ENCODE measurements at places on chromosomes 5 and 9.

GRCh38 chr5:131281133-131281867 lies 17.4 kb downstream of the CDC42SE2 start:
- no peak for DNase-seq

DNA sequence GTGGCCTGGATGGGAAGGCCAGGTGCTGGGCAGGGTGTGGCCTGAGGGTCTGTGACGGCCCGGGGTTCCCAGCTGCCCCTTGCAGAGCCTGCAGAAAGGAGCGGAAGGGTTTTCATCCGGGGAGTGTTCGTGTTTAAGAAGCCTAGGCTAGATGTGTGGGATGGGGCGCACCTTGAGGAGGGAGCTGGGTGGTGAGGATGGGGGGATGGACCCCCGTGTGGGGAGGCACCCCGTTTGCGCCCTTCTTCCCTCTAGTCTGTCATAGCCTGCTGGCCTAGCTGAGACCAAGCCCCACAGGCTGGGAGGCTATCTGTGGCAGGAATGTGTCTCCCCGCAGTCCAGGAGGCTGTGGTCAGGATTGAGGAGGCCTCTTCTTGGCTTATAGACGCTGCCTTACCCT lies 11.9 kb downstream of the RNU6ATAC start:
- no peak for DNase-seq

- DNase-seq, result no peak
Measured at GRCh38 chr5:155633338-155633957, 619.9 kb downstream of the KIF4B start.

DNA sequence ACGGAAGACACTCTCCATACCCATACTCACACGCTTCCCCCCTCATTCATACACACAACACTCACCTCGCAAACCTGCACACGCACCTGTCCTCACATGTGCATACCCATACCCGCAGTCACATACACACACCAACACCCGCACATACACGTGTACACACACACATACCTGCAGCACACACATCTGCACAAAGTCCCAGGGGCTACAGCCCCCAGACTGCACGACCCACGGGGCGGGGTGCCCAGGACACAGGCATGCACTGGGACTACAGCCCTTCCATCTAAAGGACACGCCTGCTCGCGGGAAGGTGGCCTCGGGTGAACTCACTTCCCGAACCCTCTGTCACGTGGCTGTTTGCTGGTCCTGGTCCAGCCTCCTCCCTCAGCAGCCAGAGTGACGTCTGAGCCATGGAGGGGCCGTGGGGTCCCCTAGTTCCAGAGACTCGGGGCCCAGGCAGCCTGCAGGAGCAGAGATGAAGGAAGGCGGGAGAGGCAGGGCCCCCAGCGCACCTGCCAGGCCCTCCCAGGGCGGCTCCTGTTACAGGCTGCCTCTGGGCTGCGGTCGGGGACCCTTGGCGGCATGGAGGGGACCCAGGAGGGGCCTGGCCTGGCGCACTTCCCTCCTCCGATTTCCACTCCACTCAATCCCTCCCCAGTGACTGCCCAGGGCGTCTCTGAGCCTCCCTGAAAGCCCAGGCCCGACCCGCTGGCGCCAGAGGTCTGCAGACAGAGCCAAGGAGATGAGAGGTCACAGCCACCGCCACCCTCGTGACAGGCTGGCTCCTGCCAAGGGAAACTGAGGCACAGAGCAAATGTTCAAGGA lies 8.1 kb downstream of the SLC12A7 start:
- DNase-seq, result no peak

DNA sequence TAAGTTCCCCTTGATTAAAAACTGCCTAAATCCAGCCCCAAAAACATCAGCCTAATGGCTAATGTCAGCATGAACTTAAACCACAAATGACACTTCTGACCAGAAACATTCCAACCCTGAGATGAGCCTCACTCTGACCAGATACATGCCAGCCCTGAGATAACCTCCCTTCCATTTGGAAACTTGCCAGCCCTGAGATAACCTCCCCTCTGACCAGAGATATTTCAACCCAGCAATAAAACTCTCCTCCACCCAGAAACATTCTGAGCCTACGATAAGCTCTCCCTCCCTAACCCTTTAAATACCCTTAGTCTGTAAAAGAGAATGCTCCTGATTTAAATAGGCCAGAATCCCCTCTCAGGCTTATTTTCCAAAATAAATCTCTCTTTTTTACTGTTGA lies 1035.7 kb upstream of the NUDT12 start:
- DNase-seq, result no peak

DNA sequence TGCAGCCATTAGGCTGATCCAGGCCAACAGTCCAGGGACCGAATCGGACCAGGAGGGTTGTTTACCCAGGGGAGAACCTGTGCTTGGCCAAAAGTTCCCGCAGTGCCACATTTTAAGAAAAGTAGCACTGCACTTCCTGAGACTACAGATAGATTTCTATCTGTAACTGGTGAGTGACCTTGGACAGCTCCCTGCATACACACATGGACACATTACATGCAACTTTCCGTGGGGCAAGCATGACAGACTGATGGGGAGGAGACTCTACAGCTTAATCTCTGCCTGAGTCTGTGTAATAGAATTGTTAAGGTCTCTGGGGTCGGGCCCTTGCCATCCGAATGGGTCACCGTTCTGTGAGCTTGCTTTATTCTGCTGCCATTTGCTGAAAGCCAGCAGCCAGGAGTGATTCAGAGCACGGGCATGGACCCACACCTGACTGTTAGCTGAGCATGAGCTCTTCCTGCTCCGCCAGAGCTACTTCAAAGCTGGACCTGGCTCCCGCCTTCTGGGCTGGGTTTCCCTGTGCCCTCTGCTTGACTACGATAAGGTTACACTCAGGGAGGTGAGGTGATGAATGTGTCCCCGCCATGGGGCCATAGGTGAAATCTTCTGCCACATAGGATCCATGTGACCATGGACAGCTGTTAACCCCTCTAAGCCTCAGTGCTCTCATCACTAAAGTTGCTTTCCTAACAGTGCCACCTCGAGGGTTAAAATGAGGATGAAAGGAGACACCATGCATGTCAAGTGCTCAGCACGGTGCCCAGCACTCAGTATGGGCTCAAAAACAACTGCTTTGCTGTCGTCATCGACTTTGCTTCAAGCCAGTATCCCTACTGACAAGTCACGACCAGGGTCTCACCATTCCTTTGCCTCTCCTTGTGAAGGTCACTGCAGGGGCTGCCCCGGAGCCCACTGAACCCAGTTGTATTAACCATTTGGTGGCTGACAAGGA lies 200.0 kb downstream of the MELK start:
- no peak for DNase-seq

DNA sequence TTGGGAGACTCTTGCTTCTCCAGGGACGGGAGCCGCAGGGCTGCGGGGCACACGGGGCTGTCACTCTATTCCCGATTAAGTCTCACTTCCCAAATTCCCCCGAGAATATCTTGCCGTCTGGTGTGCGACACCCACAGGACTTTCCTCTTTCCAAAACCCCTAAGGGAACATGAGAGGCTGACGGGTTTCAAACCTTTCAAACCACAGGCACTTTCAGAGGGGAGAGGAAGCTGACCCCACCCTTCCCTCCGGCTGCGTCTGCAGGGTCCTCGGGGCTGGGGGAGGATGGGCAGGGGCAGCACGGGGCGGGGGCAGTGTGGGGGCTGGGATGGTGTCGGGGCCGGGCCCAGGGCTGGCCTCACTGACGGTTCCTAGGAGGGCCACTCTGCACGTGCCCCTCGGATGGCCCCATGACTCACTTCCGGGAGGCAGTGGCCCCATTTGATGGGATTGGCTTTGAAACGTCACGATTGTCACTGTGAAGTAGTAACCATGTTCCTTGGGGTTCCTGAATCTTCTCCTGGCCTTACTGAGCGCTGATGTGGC lies 38.2 kb downstream of the SLC9A3 start:
- DNase-seq, result no peak

DNA sequence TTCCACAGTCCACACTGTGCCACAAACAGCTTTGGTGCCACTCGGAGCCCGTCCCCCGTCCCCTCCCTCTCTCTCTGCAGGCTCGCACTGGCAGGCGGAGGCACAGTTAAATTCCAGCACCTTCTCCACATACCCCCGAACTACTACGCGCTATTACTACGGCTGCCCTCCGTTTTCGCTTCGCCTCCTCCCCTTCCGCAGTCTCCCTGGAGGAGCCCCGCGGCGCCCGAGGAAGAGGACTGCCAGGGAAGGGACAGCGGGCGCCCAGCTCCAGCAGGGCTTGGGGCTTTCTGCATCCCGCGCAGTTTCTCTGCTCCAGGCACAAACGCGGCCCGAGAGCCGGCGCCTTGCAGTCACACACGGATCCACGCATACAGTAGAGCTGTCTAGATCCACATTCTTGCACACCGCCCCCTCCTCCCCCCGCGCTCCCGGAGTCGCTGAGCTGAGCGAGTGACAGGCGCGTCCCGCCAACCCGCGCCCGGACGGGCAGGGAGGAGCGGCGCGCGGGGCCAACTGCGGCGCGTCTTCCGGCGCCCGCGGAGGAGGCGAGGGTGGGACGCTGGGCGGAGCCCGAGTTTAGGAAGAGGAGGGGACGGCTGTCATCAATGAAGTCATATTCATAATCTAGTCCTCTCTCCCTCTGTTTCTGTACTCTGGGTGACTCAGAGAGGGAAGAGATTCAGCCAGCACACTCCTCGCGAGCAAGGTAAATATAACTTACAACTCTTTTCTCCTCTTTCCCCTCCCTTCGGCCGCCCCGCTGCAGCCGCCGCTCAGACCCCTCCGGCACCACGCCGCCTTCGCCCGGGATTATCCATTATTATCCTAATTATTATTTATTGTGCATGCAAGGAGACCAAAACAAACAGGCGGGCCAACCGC lies at the start of gene SMARCA2:
SMARCA2 (plus strand) TSS at position 652 of the 885 bp plus-strand sequence. CDS start 13,676 bp downstream, outside the sequence.
- DNase-seq, result peak; percentile 97

- no peak for DNase-seq
Measured at GRCh38 chr9:36547598-36547997, 25.1 kb upstream of the MELK start.
